ACHN (cell line): ENCODE measurements at places on chromosomes 4 and X.

- DNase-seq = no peak
Measured at GRCh38 chr4:182537031-182537795, 294.0 kb downstream of the TENM3 start.

GRCh38 chr4:36614011-36614410 lies 332.6 kb downstream of the DTHD1 start:
- no peak for DNase-seq

DNA sequence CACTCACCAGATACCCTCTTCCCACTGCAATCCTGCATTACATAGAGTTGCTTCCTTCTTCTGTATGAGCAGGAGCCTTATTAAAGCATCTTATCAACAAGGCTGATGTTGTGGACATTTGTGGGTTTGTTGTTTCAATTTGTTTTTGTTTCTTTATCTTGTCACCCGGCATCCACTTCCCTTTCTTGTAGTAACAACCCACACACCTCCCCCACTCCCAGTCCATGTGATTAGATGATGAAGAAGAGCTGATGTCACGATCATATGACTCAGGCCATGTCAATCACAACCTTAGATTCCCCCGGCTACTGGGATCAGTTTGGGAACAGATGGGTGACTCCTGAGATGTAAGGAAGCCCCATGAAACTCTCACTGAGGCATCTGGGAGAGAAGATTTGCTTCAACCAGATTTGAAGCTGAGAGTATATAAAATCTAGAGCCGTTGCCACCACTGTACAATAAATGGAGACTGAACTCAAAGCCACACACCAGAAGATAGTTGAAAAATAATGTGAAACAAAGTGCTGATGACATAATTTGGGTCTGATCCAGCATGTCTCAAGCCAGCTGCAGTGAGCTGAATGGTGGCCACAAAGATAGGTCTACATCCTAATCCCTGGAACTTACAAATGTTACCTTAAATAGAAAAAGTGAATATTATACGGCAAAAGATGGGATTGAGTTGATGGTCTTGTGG lies 34.1 kb upstream of the SRD5A3 start:
- no peak for DNase-seq

GRCh38 chrX:22952010-22952409 lies 47.8 kb upstream of the DDX53 start:
- DNase-seq = peak; percentile 43

- no peak for DNase-seq
Measured at GRCh38 chr4:151955721-151956380, 195.0 kb upstream of the GATB start.

GRCh38 chrX:104307341-104307740 lies 52.6 kb upstream of the ESX1 start:
- DNase-seq = no peak

GRCh38 chrX:47885501-47885900 lies 48.8 kb downstream of the ZNF81 start:
- DNase-seq = no peak

GRCh38 chrX:100654261-100654660 lies 10.3 kb downstream of the SRPX2 start:
- peak; percentile 35 for DNase-seq

GRCh38 chr4:123812066-123812390 lies 415.4 kb downstream of the SPRY1 start:
- no peak for DNase-seq

- no peak for DNase-seq
Measured at GRCh38 chr4:176844448-176844847, 51.7 kb upstream of the VEGFC start.

DNA sequence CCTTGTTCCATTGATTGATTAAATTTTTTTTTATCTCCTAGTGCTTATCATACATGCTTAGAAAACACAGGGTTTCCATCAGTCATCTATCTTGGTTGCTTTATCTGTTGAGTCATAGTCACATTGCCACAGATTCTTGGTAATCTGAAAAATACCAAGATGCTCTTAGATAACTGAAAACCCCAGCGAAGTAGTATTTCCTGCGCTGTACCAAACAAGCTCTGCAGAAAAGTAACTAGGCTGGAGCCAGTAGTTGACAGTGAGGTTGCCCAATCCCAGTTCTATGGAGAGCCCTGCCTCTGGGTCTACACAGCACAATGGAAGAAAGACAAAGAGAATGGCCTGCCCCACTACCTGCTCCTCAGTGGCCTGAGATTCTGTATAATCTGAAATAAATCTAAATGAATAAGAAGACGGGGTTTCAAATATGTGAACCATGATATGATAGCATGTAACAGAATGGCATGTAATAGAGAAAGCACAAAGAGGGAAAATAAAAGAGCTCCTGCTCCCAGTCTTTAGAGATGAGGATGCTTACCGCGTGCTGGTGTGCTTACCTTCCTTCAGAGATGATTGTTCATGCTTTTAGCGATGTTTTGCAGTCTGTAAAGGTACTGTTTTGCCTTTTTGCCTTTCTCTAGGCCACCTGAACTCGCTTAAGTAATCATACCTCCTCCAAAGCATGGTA lies 55.3 kb upstream of the RAPGEF2 start:
- DNase-seq = no peak

- no peak for DNase-seq
Measured at GRCh38 chr4:145891958-145892357, 46.7 kb downstream of the ZNF827 start.

- DNase-seq = peak; percentile 64
Measured at GRCh38 chr4:74283614-74284013, 24.7 kb upstream of the EPGN start.

DNA sequence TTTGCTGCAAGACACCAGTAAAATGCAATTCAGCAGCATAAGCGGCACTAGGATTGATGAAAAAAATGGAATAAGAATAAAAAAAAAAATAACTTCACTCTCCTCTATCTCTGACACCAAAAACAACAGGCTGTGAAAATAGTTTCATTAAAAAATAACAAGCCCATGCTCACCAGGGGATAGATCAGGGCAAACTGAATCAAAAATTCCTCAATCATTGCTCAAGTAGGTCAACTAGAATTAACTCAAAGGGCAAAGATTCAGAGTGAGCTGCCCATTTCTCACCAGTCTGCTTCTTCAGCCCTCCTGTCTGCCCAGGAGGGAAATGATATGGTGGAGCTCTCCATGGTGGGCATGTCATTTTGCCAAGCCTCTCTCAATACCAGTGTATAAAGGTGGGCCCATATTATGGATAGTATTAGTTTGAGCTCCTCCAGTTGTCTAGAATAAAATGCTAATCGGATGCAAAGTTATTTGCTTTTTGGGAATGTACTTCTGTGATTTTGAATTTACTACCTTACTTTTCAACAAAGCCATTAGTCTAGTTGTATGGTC lies 153.9 kb downstream of the UNC5C start:
- DNase-seq = no peak

- peak; percentile 66 for DNase-seq
Measured at GRCh38 chr4:32775049-32775448, 2054.9 kb downstream of the PCDH7 start.

DNA sequence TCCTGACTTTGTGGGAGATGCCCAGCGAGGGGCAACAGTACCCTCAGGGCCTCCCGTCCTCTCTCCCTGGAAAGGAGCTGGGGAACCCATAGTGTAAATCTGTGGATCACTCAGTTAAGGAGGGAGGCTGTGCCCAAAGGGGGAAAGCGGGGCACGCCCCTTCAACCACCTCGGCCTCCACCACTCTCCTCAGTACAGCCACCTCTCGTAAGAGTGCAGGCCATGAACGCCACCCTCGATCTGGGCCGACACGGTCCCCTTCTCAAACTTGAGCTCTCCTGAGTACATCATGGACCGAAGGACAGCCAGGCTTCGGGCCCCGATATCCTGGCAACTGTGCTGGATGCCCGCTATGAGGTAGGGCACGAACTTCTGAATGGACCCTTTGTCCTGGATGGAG lies 221.8 kb upstream of the ATP6AP2 start:
- no peak for DNase-seq

DNA sequence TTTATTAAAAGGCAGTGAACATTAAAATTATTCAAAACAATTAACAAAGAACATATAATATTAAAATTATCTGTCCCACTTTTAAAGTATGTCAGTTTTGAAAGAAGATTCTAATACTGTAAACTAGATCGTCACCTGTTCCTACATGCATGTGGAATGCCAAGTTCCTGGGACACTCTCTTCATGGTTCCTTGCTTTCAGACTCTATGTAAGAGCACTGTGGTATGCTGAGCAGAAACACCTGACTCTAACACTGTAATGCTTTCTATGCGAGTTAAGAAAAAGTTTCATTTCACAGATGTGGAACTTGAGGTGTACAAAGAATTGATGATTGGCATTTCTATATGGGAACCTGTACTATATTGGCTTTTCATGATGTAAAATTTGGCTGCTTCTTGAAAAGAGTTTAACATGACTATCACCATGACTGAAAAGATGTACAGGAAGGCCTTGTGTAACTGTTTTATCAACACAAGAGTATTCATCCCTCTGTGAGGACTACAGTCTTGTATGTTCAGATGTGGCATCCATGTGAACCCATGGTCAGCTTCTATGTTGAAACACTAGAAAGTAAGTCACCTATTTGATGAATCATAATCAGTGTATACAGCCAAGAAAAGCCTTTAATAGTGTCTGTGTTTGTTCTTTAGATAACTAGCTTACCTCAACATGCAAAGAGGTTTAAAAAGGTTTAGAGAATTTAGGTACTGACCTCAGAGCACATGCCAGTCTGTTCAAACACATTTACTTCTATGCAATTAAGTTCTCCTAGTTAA lies 354.5 kb downstream of the ARHGAP24 start:
- DNase-seq = peak; percentile 57

GRCh38 chr4:153955327-153955726 lies 166.4 kb upstream of the SFRP2 start:
- DNase-seq = no peak

- DNase-seq = no peak
Measured at GRCh38 chr4:15035159-15035558, 32.9 kb downstream of the CPEB2 start.

- no peak for DNase-seq
Measured at GRCh38 chrX:39762266-39762841, 335.4 kb downstream of the BCOR start.

GRCh38 chr4:123587983-123588494 lies 191.4 kb downstream of the SPRY1 start:
- no peak for DNase-seq

GRCh38 chr4:63315651-63316050 lies 1093.6 kb downstream of the TECRL start:
- no peak for DNase-seq

DNA sequence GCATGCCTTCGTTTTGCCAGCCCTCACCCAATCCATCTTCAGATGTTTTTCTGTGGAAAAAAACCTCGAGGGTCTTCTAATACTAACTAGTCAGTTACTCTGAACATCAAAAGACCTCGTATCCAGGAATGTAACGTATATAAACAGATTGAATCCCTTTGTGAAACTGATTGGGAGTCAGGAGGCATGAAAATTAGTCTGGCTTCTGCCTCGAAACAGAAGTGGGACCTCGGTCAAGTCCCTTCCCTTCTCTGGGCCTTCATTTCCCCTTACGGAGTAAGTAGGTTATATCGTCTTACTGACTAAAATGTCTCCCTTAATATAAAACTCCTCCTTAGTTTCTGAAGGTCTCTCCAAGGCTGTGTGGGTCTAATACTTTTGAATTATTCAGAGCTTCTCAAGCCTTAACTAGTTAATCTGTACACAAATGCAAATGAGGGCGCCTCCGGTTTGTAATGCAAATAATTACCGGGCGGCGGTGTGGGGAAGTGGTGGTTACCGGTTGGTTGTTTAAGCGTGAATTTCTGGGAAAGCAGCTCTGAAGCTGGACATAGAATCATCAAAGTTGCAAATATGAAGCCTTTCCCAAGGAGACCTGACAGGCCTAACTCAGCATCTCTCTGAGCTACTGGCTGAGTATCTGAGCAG lies 11.4 kb upstream of the NKRF start:
- DNase-seq = no peak

DNA sequence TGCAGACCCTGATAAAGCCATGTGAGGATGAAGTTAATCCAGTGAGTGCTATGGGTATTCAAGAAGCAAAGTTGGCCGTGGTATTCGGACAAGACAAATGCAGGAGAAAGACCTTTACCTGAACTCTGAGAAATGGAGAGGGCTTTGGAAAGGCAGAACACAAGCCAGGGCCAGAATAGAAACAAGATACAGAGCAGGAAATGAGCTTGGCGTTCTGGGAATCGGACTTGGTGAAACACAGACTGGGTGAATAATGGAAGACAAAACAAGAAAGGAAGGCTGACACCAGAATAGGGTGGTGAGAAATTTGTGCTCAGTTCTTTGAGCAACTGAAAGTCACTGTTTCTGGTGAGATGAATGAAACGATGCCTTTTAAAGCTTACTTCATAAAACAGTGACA lies 83.3 kb downstream of the VEGFC start:
- no peak for DNase-seq

DNA sequence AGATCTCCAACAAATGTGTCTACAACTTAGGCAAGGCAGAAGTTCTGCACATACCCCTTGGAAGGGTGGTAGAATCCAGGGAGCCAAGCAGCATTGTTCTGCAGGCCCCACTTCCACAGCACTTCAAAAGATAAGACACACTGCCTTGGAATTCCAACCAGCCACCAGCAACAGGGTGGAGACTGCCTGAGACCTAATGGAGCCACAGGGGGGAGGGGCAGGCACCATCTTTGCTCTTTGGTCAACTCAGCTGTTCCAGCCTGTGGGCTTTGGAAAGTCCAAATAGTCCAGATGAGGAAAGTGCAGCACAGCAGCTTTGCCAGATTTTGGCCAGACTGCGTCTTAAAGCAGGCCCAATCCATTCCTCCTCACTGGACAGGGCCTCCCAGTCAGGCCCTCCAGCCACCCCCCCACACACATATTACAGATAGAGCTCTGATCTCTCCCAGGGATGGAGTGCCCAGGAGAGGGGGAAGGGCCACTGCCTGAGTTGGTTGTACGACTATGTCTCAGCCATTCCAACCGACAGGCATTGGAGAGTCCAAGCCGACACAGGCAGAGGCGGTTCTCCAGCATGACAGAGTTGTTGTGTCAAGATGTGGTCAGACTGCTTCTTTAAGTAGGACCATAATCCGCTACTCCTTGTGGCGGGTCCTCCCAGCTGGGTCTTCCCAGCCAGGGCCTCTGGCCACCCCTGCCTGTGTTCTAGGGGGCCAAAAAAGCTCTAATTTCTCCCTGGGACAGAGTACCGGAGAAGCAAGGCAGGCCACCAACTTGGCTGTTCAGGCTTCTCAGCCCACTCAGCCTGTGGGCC lies 42.5 kb upstream of the ANTXR2 start:
- DNase-seq = no peak

- DNase-seq = no peak
Measured at GRCh38 chrX:5409106-5409505, 819.6 kb downstream of the NLGN4X start.

DNA sequence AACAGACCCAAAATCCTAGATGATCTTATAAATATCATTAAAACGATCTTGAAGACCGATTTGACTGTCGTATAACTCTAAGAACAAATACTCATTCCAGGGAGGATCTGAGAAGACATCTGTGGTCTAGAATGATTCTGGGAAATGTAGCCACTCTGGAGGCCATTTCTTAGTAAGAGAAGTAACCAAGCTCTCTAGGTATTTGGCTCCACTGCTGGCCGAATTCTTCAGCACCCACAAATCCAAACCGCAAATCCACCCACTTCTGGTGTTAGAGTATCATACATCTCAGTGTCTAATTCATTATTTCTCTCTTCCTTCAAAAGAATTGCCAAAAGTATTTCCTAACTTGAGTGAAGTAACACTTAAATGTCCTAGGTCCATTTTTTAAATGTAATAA lies 23.9 kb downstream of the KLHL5 start:
- DNase-seq = no peak

- DNase-seq = no peak
Measured at GRCh38 chrX:149032449-149032848, 472.7 kb downstream of the IDS start.
